ENCODE measurements at places on chromosomes 13 and 19. TPM values are rescaled to one million over a fixed set of nuclear protein-coding genes. Genes with fewer than 3 reads are reported as not detected.

Gene IGFL1
- total RNA-seq = not detected

Gene C19orf33
- not detected for total RNA-seq

Gene ZNF560
- 0.25 TPM for total RNA-seq

Gene SYT5
- total RNA-seq = not detected

Gene SLITRK5
- not detected for total RNA-seq

Gene ATP8B3
- 0.32 TPM for total RNA-seq

Gene KCNRG
- total RNA-seq = 0.97 TPM

Gene FPR1
- not detected for total RNA-seq

Gene CHST8
- 0.89 TPM for total RNA-seq

Gene PEX11G
- total RNA-seq = 5.2 TPM

Gene VSTM2B
- not detected for total RNA-seq

Gene SULT2A1
- not detected for total RNA-seq

Gene FCER2
- total RNA-seq = not detected

Gene IPO5
- 225 TPM for total RNA-seq

Gene FGF21
- total RNA-seq = not detected

Gene ALOX5AP
- total RNA-seq = not detected

Gene CBARP
- 4.5 TPM for total RNA-seq

Gene NPAS1
- 10.6 TPM for total RNA-seq

Gene TMEM38A
- total RNA-seq = not detected

Gene NAPSA
- 0.51 TPM for total RNA-seq

Gene SNAPC2
- 20.5 TPM for total RNA-seq

Gene GRIN2D
- total RNA-seq = 0.76 TPM

Gene SERPINE3
- total RNA-seq = not detected

Gene RNF113B
- total RNA-seq = not detected

Gene UNC13A
- under 0.01 TPM for total RNA-seq

Gene AMER2
- not detected for total RNA-seq

Gene SLC25A41
- not detected for total RNA-seq

Gene AP1M1
- total RNA-seq = 90.0 TPM

Gene DHPS
- total RNA-seq = 68.4 TPM

Gene IZUMO2
- total RNA-seq = not detected

Gene TYROBP
- total RNA-seq = not detected

Gene NDUFS7
- total RNA-seq = 64.1 TPM

Gene PIN1
- total RNA-seq = 95.4 TPM

Gene CLEC4G
- not detected for total RNA-seq

Gene GJB2
- 0.11 TPM for total RNA-seq

Gene GPR183
- not detected for total RNA-seq

Gene CGB3
- total RNA-seq = not detected

Gene FFAR2
- not detected for total RNA-seq

Gene ZNF93
- 7.0 TPM for total RNA-seq

Gene MATK
- total RNA-seq = not detected

Gene MBD3L3
- total RNA-seq = not detected

All from GM23248 (cell line).